ENCODE measurements at places on chromosomes 3 and 15.

DNA sequence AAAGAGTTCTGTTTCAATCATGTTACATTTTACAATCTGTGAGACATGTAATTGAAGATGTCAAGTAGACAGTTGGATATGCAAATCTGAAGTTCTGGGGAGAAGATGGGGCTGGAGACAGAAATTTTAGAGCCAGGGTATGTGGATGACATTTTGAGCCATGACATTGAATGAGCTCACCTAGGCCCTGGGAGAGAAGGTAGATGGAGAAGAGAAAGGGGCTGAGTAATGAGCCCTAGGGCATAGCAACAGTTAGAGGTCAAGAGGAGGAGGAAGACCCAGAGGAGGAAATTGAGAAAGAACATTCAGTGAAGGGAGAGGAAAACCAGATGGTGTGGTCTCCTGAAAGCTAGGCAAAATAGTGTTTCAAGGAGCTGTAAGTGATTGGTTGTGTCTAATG lies 15.3 kb downstream of the TMEM266 start:
- peaks cover 3% of the 10 kb centered on the region for H3K27me3 ChIP-seq
- H3K4me3 ChIP-seq = no peak overlapping the region
- no peak overlapping the region for H3K27ac ChIP-seq
- no peaks in the 10 kb centered on the region for H3K4me1 ChIP-seq

GRCh38 chr15:66846031-66846430 lies 144.0 kb downstream of the SMAD6 start:
- H3K4me1 ChIP-seq = peaks cover 9% of the 10 kb centered on the region
- DNase-seq = no peak
- no peaks in the 10 kb centered on the region for H3K36me3 ChIP-seq
- H3K4me3 ChIP-seq = no peak overlapping the region
- H3K27me3 ChIP-seq = peaks cover 7% of the 10 kb centered on the region

DNA sequence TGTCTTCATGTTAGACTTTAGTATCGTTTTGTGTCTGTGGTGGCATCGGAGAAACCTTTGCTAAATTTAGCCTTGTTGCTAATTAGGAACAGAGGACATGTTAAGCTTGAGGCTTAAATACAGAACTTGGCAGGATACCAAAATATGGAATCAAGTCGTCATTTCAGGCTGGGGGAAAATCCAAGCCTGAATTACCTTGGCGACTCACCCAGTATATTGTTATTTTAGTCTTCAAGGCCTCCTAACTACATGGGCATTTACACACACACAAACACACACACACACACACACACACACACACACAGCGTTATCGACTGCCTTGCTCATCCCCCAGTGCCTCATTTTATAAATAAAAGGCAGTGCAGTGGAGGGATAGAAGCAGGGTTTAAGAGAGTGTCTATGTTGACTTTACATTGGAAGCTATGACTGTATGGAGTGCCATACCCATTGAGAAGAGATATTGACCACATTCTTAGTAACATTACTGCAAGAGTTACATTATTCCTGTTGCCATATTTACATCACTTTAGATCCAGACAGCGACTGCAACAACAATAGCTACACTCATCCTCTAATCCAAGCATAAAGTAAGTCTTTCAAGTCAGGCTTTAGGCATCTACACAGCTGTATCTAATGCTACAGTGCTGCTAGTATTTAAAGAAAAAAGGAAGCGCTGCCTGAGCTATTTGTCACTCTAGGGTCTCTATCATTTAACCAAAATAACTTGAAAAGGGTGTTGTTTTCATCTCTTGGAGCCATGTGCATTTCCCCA lies 210.8 kb upstream of the SEMA6D start:
- H3K27ac ChIP-seq = no peak overlapping the region
- no peaks in the 10 kb centered on the region for H3K4me1 ChIP-seq
- peaks cover 2% of the 10 kb centered on the region for H3K27me3 ChIP-seq
- H3K4me3 ChIP-seq = no peak overlapping the region
- no peaks in the 10 kb centered on the region for H3K36me3 ChIP-seq

DNA sequence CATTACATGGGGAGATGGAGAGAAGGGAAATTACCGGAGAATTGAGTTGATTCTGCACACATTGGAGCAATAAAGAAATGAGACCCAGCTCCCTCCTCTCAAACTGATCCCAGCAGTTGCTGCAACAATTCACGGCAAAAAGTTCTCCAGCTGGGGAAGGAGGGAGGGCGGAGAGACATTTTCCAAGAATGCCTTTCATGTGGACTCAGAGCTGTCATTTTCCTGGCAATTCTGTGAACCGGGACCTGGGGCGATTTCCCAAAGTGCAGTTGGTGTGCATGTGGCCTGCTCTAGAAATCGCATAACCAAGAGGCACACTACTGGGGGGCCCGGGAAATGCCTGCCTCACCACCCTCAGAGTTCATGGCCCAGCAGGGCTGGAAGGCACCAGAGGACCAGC lies 48.7 kb upstream of the IREB2 start:
- no peak overlapping the region for H3K27ac ChIP-seq
- no peaks in the 10 kb centered on the region for H3K4me1 ChIP-seq
- peaks cover 27% of the 10 kb centered on the region for H3K27me3 ChIP-seq

DNA sequence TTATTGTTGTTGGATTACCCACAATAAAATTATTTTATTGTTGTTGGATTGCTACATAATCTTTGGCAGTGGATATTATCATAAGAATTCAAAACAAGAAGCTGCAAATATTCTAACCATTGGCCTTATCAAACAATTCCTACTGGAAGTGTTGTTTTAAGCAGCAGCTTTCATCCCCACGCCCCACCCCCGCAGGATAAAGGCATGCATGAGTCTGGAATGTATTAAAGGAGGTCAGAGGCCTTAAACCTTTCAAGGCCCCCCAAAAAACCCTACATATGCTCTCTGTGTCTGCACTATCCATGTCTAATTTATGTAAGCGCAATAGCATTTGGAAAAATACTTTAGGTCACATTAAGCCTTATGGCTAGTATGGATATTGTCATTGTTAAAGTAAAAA lies 23.1 kb downstream of the P3H2 start:
- H3K36me3 ChIP-seq = no peaks in the 10 kb centered on the region
- no peak overlapping the region for H3K4me3 ChIP-seq
- no peak for DNase-seq
- H3K27ac ChIP-seq = no peak overlapping the region

- H3K27me3 ChIP-seq = no peaks in the 10 kb centered on the region
- no peak for DNase-seq
- H3K4me3 ChIP-seq = no peak overlapping the region
Measured at GRCh38 chr3:121710347-121710746, 39.2 kb downstream of the GOLGB1 start.

DNA sequence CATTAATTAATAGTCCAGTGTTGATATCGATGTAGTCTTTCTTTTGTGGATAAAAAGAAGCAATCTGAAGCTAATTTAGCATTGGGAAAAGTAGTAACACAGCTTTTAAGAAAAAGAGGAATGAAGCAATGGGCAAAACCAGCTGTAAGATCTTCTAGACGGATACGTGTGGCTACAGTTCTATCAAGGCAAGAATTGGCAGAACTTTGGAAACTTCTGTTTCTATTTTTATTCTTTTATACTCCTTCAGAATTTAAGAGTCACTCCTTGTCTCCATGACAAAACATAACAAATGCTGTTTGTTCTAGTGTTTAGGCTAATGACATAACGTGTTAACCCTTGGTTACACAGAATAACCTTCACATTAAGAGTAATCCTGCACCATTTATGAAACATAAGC lies 289.2 kb downstream of the ROBO2 start:
- no peaks in the 10 kb centered on the region for H3K27me3 ChIP-seq
- no peak for DNase-seq
- no peak overlapping the region for H3K4me3 ChIP-seq
- H3K27ac ChIP-seq = no peak overlapping the region
- H3K4me1 ChIP-seq = no peaks in the 10 kb centered on the region

DNA sequence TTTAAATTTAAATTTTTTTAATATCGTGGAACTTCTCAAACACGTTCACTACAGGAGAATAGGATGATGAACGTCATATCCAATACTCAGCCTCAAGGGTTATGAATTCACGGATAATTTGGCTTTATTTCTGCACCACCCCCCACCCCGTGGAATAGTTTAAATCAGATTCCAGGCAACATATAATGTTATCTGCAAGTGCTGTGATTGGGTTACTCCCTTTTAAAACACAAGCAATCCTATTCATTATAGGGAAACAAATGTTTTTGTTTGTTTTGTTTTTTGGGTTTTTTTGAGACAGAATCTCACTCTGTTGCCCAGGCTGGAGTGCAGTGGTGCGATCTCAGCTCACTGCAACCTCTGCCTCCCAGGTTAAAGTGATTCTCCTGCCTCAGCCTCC lies 30.9 kb downstream of the BHLHE40 start:
- H3K4me1 ChIP-seq = peaks cover 54% of the 10 kb centered on the region
- H3K4me3 ChIP-seq = no peak overlapping the region
- no peak for DNase-seq

- no peaks in the 10 kb centered on the region for H3K4me1 ChIP-seq
- no peak overlapping the region for H3K4me3 ChIP-seq
- H3K27ac ChIP-seq = no peak overlapping the region
- DNase-seq = no peak
Measured at GRCh38 chr3:150911771-150912170, 6.5 kb upstream of the MINDY4B start.

- peaks cover 5% of the 10 kb centered on the region for H3K4me1 ChIP-seq
- H3K27me3 ChIP-seq = peaks cover 5% of the 10 kb centered on the region
- no peak overlapping the region for H3K4me3 ChIP-seq
- no peak overlapping the region for H3K27ac ChIP-seq
- DNase-seq = no peak
- H3K36me3 ChIP-seq = no peaks in the 10 kb centered on the region
Measured at GRCh38 chr15:89936051-89936785, 23.5 kb upstream of the ARPIN start.

DNA sequence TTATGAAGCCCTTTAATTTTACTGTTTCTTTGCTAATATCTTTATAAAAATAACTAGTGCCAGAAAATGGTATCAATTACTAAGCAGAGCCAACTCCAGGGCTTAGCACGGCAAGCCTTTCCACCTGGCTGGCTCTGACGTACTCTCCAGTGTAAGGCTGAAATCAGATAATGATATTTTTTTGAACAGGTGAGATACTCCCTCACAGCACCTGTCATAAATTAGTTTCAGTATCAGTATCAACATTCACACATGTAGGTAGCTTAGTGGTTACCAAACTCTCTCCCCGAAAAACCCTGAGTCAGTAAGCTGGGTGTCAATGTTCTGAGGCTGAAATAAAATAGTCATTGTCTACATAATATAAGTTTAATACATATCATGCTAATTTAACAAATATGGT lies 710.1 kb downstream of the SQOR start:
- DNase-seq = no peak
- H3K36me3 ChIP-seq = no peaks in the 10 kb centered on the region
- H3K4me3 ChIP-seq = no peak overlapping the region

DNA sequence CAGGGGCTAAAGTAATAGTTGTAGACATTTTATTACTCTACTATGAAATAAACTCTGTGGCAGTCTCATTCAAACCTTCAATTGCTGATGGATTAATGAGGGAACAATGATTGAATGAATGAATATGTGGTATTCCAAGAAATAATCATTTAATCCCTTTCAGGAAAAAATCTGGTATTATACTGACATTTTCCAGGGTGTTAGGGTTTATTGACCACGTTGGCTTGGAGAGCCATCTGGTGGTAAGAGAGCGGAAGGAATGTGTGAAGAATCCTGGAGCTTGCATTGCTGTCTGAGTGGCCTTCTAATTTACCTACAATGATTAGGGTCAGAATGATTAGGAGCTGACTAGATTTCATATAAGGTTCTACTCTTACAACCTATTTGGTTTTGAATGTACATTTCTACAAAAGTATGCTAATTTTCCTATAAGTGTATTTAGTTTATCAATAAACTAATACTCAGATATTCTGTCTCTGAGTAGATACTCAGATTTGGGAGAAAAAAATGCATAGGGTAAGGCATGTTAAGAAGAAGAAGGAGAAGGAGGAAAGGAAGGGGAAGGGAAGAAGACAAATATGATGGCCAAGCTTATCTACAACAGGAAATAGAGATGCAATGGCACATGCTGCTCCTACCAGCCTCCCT lies 249.9 kb downstream of the ROBO1 start:
- no peak for DNase-seq
- no peak overlapping the region for H3K4me3 ChIP-seq
- H3K27ac ChIP-seq = no peak overlapping the region
- no peaks in the 10 kb centered on the region for H3K27me3 ChIP-seq
- no peaks in the 10 kb centered on the region for H3K4me1 ChIP-seq
- no peaks in the 10 kb centered on the region for H3K36me3 ChIP-seq

DNA sequence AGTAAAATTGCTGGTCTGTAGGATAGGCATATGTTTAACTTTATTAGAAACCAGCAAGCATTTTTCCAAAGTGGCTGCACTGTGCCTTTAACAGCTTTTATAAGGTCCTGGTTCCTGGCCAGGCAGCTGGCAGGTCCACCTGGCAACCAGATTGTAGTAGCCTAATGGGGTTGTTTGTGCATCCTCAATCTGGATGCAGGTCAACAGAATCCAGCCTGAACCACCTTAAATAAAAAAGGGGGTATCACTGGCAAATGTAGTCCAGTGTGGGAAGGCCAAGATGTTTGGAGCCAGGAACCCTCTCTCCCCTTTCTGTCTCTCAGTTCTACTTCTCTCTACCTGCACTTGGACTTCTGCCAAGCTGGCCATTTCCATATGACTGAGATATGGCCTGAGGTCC lies 200.3 kb downstream of the ZNF621 start:
- H3K27me3 ChIP-seq = no peaks in the 10 kb centered on the region
- no peak for DNase-seq
- no peaks in the 10 kb centered on the region for H3K4me1 ChIP-seq
- H3K4me3 ChIP-seq = no peak overlapping the region

DNA sequence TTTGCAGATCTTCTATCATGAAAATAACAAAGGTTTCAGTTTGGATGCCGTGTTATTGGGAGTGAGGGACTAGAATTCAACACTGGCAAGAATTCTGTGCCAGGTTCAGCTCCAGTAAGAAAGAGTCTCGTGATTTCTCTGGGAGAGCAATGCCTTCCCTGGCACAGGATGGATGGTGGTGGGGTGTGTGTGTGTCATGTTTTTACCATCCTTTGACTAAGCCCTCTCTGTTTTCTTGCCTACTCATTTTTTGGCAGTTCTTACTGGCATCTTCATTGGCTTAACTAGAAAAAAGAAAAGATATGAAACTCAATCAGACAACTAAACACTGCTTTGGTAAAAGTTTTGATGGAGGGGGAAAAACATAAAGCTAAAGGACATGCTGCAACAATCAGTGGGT lies 86.6 kb downstream of the FMN1 start:
- no peak overlapping the region for H3K4me3 ChIP-seq
- H3K36me3 ChIP-seq = no peaks in the 10 kb centered on the region
- peaks cover 8% of the 10 kb centered on the region for H3K27me3 ChIP-seq
- DNase-seq = no peak
- no peaks in the 10 kb centered on the region for H3K4me1 ChIP-seq
- no peak overlapping the region for H3K27ac ChIP-seq

- no peaks in the 10 kb centered on the region for H3K36me3 ChIP-seq
- H3K27ac ChIP-seq = peak overlapping the region; percentile 26
- DNase-seq = no peak
Measured at GRCh38 chr3:185958626-185959025, 20.8 kb upstream of the TRA2B start.

GRCh38 chr3:102177075-102177755 lies 257.6 kb upstream of the ZPLD1 start:
- H3K4me3 ChIP-seq = no peak overlapping the region
- no peaks in the 10 kb centered on the region for H3K27me3 ChIP-seq
- no peak for DNase-seq
- H3K36me3 ChIP-seq = no peaks in the 10 kb centered on the region

- no peak overlapping the region for H3K4me3 ChIP-seq
- peaks cover 6% of the 10 kb centered on the region for H3K27me3 ChIP-seq
- H3K27ac ChIP-seq = no peak overlapping the region
- H3K4me1 ChIP-seq = no peaks in the 10 kb centered on the region
- H3K36me3 ChIP-seq = no peaks in the 10 kb centered on the region
Measured at GRCh38 chr15:31609906-31610305, 283.3 kb downstream of the KLF13 start.

GRCh38 chr3:13705051-13705450 lies 156.1 kb downstream of the FBLN2 start:
- no peaks in the 10 kb centered on the region for H3K4me1 ChIP-seq
- H3K36me3 ChIP-seq = peaks cover 2% of the 10 kb centered on the region
- DNase-seq = no peak
- H3K4me3 ChIP-seq = no peak overlapping the region

All from memory B cell (primary cell).